IMR-90 (cell line): ENCODE measurements at places on chromosomes 12 and 14. TPM values are rescaled to one million over a fixed set of nuclear protein-coding genes. Genes with fewer than 3 reads are reported as not detected.

GRCh38 chr14:73842851-73843250, 8.8 kb upstream of the PTGR2 start:
- DNase-seq: no peak

GRCh38 chr12:20283482-20283881, 84.9 kb upstream of the PDE3A start:
- no peak for DNase-seq

DNA sequence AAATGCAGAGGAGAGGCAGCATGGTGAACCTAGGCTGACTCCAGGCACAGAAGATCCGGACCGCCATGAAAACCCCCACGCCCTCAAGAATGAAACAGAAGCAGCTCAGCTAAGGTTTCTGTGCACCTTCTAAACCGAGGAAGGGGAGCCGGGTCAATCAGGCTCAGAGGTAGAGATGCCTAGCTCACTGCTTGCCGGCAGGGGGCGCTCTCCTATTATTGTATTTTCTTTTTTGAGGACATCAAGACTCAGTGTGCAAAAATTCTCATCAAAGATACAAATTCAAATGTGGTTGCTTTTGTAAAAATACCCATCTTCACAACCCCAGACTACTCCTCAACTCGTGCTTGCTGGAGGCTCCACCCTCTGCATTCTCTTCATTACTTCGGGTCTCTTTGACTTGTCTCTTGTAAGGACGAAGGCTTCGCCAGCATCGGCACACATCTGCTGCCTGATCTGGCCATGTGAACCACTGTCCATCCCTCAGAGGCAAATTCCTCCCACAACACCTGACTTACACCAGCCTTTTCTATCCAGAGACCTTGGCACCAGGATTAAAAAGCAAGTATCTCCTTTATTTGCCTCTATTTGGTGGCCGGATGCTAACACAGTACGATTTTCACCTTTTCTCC, 33.4 kb upstream of the RNASE3 start:
- DNase-seq: peak; percentile 34

Gene MORN3
- 0.22 and 0.37 TPM in 2 replicates for polyA plus RNA-seq

DNA sequence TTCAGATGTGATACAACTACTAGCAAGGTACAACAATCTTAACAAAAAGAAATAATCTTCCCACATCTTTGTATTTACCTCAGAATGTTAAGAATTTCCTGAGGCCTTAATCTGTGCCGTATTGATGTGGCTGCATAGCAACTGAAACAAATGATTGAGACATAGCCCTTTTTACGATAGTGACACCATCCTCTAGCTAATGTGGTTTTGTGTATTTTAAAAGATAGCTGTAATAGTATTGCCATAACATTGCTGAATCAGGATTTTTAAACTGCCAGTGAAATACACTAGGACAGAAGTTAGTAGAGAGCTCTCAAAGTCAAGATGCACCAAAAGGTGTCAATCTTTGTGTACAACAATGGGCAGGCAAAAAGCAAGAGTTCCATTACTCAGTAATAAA, 11.9 kb downstream of the NPAS3 start:
- no peak for DNase-seq

DNA sequence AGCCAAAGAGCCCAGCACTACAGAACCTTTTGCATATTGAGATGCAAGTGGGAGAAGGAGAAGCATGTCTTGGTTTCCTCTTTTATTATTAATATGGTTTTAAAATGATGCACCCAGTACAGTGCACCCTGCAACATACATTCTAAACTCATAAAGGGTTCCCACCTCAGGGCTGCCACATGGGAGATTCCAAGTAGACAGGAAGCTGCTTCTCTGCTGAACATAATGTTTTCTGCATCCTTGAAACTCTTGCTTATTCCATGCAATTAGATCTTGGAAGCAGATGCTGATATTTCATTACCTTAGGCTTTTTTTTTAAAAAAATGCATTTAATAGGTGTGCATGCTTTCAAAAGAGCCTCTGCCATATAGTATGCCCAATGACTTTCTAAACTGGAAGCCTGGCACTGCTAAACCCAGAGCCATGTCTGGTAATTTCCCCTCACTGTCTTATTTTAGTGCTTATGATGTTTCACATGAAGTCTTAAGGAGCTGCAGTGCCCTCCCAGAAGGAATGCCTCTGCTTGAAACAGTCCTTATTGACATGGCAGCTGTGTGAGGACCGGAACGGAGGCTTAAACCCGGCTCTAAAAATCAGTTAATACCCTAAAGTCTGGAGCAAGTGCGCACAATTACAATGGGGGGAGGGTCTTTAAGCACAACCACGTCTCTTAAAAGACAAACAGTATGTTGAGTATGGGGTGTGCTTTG, 2.0 kb upstream of the SIX1 start:
- DNase-seq: no peak

DNA sequence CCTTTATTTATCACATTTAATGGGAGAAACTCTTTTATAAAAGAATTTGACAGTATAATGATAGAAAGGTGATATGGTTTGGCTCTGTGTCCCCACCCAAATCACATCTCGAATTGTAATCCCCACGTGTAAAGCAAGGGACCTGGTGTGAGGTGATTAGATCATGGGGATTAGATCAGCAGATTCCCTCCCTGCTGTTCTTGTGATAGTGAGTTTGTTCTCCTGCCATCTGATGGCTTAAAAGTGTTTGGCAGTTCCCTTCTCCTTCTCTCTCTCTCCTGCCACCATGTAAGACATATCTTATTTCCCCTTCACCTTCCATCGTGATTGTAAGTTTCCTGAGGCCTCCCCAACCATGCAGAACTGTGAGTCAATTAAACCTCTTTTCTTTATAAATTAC, 1110.3 kb downstream of the FLRT2 start:
- DNase-seq: no peak

GRCh38 chr14:59282378-59282765, 93.9 kb downstream of the DAAM1 start:
- DNase-seq: peak; percentile 79

DNA sequence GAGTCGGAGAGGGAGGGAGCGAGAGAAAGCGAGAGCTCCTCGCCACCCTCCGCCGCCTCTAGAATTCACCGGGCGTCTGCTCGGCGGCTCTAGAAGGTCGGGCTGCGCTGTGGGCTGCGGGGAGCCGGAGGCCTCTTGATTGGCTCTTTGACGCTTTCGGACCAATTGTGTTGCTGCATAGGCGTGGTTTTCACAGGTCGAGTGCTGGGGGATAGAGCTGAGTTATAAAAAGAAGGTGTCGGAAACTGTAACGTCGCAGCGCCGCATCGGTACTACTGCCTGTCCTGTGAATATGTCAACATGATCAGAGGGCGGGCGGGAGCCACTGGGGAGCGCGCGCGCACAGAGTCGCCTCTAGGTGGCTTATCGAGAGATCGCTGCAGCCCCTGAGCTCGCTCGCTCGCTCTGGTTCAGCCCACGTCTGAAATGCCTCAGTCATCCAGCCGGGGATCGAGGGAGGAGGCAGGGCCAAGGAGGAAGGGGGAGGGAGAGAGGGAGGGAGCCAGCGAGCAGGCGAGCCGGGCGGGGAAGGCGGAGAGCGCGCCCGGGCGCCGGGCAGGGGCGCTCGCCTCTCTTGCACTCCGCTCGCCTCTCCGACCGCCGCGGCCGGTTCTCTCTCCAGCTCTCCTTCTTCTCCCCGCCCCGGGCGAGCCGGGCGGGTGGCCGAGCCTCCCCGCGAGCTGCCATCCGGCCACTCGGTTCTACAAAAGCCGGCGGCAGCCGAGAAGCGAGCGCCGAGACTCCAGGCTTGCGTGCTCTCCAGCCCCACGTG, at the start of gene TBX3:
Gene TBX3 (minus strand): TSS at position 78 of the 772 bp plus-strand sequence. CDS start 975 bp downstream, outside the sequence.
- DNase-seq: peak; percentile 99

DNA sequence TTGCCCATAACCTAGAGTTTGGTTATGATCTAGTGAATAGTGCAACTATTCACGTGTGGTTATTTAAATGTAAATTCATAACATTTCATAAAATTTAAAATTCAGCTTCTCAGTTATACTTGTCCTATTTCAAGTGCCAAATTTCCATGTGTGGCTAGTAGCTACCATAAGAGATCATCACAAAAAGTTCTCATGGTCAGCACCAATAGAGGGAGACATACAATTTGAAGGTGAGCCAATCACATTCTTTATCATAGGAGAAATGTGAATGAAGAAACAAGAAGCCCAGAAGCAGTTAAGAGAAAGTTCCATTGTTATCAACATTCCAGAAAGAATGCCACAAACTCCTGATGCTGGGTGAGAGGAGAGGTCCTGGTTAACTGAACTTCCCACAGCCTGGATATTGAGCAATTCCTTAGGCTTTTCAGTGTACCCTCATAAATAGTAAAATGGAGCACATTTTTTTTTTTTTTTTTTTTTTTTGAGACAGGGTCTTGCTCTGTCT, 892.9 kb upstream of the USP15 start:
- no peak for DNase-seq

Gene RAN
- polyA plus RNA-seq: 984 and 1,062 TPM in 2 replicates

DNA sequence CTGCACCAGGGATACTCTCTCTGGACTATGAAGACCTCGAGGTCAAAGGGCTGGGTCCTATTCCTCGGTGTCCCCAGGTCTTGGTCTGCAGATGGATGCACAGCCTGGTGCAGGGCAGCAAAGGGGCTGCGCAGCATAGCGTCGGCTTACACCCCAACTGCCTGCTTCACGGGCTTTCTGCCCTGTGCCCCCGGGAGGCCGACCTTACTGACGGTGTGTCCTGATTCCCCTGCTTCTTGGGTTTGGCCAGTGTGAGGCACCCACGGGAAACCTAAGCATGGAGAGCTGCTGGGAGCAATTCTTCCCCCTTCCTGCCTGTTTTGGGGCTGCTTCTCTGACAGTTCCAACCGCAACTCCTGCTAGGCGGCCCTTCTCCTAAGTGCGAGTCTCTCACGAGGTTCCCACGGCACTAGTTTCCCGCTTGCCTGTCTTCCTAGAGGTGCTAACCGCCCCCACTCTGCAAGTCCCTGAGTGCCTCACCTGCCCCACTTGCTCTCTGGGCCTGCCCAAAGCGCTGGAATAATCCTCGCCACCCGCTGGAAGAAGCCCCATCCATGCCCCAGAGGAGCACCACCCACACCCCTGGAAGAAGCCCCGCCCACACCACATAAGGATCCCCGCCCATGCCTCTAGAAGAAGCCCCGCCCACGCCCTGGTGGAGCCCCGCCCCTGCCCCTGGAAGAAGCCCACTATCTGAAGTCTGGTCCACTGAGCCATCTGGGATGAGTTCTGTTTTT, 54.0 kb downstream of the PRIMA1 start:
- no peak for DNase-seq

- DNase-seq: peak; percentile 41
Measured at GRCh38 chr12:93022603-93023340, 93.7 kb upstream of the EEA1 start.

GRCh38 chr12:90045559-90045958, 336.9 kb upstream of the ATP2B1 start:
- no peak for DNase-seq

DNA sequence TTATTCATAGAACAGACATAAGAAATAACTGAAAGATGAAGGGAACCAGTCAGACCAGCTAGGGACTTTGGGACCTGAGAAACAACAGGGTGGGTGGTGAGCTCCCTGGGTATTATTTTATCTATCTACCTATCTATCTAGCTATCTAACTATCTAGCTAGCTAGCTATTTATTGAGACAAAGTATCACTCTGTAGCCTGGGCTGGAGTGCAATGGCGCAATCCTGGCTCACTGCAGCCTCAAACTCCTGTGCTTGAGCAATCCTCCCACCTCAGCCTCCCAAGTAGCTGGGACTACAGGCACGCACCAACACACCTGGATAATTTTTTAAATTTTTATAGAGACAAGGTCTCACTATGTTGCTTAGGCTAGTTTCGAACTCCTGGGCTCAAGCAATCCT, 127.6 kb downstream of the DPF3 start:
- no peak for DNase-seq

DNA sequence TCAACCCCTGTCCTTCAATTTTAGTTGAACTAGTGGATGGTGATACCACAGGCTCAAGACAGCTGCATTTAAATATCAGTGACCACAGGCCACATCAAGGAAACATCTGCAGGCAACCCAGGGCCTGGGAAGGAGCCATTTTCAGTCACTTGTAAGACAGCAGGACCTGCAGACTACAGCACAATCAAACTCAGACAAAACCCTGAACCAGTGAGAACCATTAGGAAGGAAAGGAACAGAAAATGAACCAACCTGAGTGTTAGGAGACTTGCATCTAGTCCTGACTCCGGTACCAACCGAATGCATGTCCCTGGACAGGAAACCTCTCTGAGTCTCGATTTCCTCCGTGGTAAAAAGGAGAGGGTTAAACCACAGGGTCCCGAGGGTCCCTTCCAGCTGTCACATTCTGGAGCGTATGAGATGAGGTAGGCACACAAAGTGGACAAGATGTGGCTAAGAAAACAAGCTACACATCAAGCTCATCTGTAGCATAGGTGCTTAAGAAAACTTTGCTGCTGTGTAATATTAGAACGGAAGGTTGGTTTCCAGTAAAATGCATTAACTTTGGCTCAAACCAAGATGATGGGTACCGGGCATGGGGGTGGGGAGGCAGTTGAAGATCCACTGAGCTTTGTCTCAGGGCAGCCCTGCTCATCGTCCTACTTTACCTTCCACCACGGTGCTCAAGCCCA, 1.6 kb upstream of the CDKN1B start:
- DNase-seq: no peak

DNA sequence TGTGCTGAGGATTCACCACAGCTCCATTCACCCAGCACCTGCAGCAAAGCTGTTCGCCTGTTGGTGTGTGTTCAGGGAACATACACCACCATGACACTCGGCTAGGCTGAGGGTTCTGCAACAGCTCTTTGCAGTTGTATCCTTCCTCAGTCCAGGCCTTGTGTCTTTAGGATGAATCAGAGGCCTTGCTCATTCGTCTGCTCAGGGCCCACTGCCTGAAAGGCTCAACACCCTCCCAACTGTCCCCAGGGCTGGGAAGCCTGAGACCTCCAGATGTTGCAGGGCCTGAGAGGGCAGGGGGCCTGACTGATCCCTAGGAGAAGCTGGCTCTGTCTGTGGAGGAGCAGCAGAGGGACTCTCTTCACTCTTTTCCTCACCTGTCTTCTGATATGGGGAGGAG, 11.2 kb downstream of the ZDHHC22 start:
- no peak for DNase-seq

Gene PLCZ1
- not detected in 2 replicates for polyA plus RNA-seq

Gene DAO
- not detected in 2 replicates for polyA plus RNA-seq

DNA sequence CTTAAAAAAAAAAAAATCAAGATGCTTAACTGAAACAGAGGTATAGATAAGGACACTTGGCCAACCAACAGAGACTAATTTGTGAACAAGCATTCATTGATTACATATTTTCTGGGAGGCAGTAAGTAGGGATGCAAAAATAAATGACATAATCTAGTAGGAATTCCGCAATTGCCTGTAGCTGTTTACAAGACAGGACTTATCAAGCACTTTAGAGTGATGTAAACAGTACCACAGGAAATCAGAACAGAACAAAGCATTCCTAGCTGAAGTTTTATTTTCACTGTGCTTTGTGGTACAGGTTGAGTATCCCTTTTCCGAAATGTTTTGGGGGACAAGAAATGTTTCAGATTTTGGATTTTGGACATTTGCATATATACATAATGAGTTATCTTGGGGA, 68.2 kb upstream of the FGD4 start:
- peak; percentile 70 for DNase-seq

Gene DCN
- polyA plus RNA-seq: 792 and 965 TPM in 2 replicates

GRCh38 chr12:109892748-109893147, 7.3 kb upstream of the TCHP start:
- DNase-seq: no peak

Gene C12orf75
- polyA plus RNA-seq: 264 and 278 TPM in 2 replicates

Gene KERA
- polyA plus RNA-seq: not detected in 2 replicates
